Stimulated activated CD8-positive, alpha-beta memory T cell treated with anti-CD3 and anti-CD28 coated beads, Interleukin-15, amount 100 ng/mL, for 1 hour (primary cell): ENCODE measurements at places on chromosomes 2 and 18.

GRCh38 chr18:36127836-36128529, 1.2 kb downstream of the SLC39A6 start:
- no peak for DNase-seq

- DNase-seq, result no peak
Observed at GRCh38 chr2:144011098-144011497, 508.8 kb downstream of the ZEB2 start.

DNA sequence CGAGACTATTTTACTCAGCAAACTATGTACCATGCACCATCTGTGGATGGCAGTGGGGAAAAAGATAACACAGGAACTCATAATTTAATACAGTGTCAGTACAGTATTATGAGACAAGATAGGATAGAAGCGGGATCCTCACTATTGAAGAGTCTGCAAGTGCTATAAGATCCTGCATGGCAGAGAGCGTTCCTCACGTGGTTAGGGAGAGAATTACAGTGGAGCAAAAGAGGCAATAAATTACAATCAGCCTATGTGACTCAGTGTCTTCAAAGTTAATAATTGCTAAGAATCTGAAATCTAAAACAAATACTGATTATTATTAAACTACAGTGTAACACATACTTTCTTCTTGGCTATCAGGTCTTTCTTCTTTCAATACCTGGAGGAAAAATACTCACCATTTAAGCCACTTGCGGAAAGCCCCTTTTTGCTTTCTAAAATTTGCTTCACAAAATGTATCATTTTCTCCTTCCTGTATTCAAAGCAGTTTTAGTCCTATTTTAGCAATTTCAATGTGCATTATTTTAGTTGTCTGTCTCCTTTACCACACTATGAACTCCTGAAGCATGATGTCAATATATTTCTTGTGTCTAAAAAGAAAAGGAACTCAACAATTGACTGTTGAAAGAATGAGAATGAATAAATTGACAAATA, 342.9 kb downstream of the SPAG16 start:
- no peak for DNase-seq

GRCh38 chr2:241454837-241455485, 53.4 kb downstream of the STK25 start:
- no peak for DNase-seq

DNA sequence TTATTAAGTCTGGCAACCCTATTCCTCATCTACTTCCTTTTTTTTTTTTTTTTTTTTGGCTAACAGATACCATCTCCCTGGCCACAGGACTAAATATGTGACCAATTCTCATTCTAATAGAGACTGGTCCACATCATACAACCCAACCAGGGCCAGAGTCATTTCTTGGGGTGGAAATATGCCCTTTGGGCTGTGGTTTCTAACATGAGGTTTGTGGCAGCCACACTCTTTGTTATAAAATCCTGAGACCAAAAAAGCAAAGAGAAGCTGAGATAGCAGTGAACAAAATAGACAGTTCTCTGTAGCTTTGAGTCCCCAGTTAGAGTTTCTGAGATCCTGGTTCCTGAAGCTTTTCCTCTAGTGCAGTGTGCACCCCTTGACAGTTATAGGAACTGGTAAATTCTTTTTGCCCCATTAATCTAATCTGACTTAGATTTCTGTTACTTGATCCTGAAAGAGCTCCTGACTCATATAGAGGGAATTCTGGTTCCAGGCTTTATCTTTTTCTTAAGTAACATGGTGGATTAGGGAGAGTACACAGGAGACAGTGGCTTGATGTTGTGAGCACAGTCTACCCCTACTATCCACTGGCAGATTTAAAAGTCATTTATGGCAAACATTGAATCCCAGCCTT, 86.8 kb downstream of the MAIP1 start:
- DNase-seq, result no peak

- no peak for DNase-seq
Observed at GRCh38 chr18:63177919-63178821, 141.4 kb downstream of the BCL2 start.

- DNase-seq, result no peak
Observed at GRCh38 chr18:42268186-42268725, 313.2 kb downstream of the PIK3C3 start.

DNA sequence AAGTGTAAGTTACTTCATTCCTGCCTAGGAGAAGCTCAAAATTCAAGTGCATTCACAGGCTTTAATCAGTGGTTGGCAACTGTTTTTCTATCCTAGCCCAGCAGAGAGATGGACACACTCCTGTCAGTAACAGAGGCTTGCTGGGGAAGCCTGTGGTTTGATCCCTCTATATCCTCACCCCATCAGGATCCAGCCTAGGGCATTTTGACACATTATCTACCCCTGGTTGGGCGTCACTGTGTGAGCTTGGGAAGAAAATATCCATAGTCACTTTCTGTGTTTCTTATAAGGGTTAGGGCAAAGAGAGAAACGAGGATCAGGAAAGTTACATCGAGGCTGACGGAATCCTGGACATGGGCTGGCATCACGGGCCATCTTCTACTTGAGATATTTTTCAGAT, 10.0 kb downstream of the NT5DC4 start:
- no peak for DNase-seq

DNA sequence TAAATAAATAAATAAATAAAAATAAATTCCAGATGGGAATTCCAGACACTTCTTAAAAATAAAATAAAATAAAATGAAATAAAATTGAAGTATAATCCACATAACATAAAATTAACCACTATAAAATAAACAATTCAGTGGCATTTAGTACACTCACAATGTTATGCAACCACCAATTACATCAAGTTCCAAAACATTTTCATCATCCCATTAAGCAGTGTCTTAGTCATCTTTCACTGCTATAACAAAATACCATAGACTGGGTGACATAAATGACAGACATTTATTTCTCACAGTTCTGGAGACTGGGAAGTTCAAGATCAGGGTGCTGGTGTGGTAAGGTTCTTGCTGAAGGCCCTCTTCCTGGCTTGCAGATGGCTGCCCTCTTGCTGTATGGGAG, 22.6 kb upstream of the PROKR1 start:
- no peak for DNase-seq

GRCh38 chr2:70523996-70524965, 29.3 kb downstream of the TGFA start:
- DNase-seq, result no peak

GRCh38 chr18:57927511-57927910, 116.5 kb upstream of the NEDD4L start:
- DNase-seq, result no peak

DNA sequence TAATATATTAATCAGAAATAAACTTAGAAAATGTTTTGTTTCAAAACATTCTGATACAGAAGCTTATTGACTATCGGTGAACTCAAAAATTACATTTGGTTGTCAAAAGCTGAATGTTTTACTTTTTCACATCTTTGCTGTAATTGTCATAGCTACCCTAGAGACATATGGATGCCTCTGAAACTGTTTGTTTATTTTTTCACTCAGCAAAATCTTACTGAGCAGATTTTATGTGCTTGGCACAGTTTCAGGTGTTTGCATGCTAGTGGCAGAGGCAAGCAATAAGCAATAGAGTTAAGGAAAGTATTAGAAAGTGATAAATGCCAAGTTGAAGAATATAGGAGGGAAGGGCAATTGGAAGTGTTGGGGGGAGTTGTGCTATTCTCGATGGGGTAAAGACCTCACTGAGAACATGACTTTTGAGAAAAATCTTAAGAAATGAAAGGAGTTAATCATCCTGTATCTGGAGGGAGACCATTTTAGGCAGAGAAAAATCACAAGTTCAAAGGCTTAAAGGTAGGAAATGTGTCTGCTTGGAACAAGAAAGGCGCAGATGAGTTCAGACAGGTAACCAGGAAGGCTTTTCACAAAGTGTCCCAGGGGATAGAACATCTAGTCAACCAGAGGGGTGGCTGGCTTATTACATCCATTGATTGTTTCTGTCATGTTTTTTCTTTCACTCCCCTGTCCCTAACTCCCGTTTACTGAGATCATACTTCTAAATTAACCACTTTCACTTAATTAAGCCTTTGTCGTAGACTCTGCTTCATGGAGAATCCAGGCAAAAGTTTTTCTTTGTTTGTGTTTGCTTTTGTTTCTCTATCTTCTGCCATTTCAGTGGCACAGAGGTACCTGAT, 27.2 kb upstream of the COBLL1 start:
- no peak for DNase-seq

- no peak for DNase-seq
Observed at GRCh38 chr2:59296279-59296678, 1055.2 kb upstream of the FANCL start.

- DNase-seq, result no peak
Observed at GRCh38 chr18:48827291-48828193, 123.2 kb downstream of the SMAD7 start.

DNA sequence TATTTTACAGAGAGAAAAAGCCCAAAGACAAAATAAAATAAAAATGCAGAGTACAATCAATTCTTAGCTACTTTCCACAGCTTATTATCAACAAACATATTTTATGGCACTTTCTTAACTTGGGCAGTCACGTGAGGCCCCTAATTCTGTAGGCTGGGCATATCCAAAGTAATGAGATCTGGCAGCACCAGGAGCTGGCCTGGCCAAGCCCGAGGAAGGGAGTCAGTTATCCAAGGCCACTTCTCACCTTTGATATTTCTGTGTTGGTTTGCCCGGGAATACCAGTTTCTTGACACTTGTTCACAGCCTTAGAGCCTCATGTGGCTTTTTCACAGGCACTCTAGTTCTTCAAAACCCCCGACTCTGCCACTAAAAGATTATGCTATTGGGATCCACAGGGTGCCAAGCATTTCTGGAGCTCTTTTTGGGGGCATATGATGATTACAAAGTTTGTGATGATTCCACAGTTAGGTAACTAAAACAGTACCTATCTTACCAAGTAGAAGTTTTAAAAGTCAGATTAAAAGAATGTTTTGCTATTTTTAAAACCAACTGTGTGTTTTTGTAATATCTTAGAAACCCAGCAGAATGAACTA, 90.4 kb downstream of the MEP1B start:
- DNase-seq, result no peak

DNA sequence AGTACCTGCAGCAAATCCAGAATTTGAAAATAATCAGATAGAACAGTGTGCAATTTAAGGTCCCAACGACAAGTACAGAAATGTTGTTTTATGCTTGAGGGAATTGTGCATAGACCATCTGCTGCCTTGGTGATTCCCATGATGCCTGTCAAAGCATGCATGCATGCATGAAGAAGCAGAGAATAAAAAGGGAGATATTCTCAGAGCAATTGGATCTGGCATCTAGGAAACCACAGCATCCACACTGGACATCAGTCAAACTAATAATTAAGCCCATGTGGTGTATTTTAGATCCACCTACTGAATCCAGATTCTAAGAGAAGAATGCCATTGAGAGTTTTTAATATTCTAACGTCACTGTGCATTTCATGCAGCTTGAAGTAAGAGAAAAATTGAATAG, 361.2 kb downstream of the FSIP2 start:
- no peak for DNase-seq

DNA sequence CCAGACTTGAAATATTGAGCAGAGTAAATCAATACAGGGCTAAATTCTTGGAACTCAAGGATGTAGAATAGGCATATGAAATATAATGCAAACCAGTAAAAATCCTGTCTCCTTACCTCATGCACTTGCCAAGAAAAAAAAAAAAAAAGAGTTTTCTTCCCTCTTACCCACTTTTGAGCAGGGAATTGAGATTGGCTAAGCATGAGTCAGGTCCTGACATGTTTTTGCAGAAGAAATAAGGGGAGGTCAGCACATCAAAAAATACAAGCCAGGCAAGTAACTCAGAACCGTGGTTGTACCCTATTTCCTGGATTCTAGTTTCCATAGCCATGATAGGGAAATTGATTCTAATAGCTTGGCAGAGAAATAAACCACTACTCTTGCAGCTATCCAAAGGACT, 1526.7 kb downstream of the LRP1B start:
- DNase-seq, result no peak

- DNase-seq, result peak; percentile 80
Observed at GRCh38 chr2:130727286-130727924, 1.5 kb upstream of the GPR148 start.

DNA sequence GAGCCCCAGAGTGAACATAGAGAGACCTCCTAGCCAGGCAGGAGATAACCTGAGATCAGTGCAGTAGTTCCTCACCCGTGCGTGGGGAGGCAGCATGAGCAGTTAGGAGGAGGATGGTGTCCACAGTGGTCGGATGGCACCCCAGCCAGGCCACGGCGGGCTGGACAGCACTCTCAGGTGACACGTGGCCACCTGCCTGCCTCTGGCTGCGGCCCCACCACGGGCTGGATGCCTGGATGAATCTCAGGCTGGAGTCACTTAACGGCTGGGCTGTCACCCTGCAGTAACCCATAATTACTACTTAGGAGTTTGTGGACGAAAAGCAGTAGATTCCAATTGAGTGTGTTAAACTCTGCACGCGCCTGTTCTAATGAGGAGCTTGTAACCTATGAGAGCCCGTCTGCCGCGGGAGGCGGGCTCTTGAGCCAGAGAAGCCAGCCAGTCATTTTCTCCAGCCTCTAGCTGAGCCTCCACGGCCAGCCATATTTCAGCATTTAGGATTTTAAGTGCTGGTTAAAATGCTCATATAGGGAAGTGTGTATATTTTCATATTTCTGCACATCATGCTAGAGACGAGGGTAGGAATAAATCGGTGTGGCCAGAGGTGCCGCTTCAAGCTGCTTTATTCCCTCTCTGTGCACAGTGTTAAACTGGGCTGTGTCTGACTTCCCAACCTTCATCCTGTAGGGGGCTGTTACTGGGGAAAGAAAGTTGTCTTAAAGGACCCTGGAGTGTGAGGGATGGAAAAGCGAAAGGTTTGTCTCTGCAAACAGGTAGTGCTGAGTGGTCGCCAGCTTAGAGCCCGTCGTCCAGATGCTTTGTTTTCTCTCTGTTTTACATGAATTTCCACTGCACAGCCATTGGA, 144.0 kb downstream of the GLI2 start:
- no peak for DNase-seq

DNA sequence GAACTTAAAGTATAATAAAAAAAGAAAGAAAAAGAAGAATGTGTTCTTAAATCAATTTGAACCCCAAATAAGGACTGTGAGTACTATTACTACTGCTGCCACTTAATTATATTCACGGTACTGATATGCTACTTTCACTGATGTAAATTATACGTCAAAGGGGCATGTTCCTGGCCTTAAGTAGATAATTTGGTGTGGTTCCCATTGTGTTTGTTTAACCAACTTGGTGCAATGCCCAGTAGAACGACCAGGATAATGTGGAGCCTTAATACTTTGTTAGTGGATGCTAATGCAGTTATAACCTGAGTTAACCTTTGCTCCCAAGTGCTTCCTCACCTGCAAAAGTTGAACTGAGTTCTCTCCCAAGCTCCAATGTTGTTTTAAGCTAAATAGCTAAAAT, 142.0 kb downstream of the NR4A2 start:
- no peak for DNase-seq
